Camera-type eye (tissue), 1 donor: ENCODE measurements at places on chromosomes 16 and 17. TPM values are rescaled to one million over a fixed set of nuclear protein-coding genes. Genes with fewer than 3 reads are reported as not detected.

Gene HOXB3
- total RNA-seq = 0.22 TPM

Gene HOXB4
- not detected for total RNA-seq

Gene NR1D1
- total RNA-seq = 13.2 TPM

Gene KRTAP4-4
- not detected for total RNA-seq

Gene PRSS36
- not detected for total RNA-seq

Gene RPL38
- total RNA-seq = 214 TPM

Gene PIK3R6
- total RNA-seq = 2.5 TPM

Gene KRTAP1-1
- total RNA-seq = not detected

Gene WNK4
- 0.33 TPM for total RNA-seq

Gene COX6A2
- 4.1 TPM for total RNA-seq

Gene HAS3
- 4.1 TPM for total RNA-seq

Gene CRHR1
- 20.6 TPM for total RNA-seq
